Anterior cingulate cortex (tissue), 58 donors: ENCODE measurements at places on chromosomes 7 and 10.

DNA sequence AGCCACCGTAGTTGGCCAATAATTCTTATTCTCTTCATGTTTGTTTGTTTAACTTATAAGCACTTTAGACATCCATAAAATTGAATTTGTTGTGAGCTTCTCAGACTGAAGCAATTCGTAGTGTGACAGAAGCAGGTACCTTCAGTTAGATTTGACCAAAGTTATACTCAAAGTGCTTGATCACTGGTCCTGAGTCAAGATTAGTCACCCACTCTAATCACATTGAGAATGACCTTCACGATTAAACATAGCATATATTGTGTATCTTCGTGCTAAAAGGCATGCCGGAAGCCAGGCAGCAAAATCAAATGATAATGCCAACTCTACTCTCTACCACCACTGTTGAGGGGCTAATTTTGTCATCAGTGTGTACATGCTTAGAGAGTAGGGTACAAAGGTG, 763.7 kb upstream of the MBL2 start:
- DNase-seq = no peak

DNA sequence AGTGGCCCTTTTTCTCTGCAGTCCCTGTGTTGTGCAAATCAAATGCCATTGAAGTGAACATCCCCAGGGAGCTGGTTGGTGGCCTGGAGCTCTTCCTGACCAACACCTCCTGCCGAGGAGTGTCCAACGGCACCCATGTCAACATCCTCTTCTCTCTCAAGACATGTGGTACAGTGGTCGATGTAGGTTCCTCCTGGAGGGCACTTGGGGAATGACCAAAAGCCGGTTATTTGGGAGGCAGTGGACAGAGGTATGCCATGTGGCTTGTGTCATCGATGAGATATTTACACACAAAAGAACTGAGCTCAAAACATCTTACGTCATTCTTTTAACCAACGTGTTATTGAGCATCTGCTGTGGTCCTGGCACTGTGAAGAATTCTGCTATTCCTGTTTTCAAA, 19.7 kb downstream of the OIT3 start:
- no peak for DNase-seq

GRCh38 chr7:92061154-92061553, 73.1 kb downstream of the CYP51A1 start:
- DNase-seq = no peak

DNA sequence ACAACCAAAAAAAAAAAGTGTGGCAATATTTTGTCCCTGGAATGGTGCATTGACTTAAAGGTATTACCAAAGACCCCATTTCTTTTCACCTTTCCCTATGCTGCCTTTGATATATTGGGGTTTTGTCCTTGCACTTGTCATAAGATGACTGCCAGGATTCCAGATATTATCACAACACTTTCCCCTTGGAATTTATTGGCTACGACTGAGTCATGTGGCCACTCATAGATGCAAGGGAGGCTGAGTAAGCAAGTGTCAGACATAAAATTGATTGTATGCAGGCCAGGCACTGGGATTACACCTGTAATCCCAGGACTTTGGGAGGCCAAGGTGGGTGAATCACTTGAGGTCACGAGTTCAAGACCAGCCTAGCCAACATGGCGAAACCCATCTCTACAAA, 83.6 kb downstream of the PPP1R3C start:
- no peak for DNase-seq

GRCh38 chr7:15335390-15335789, 226.4 kb downstream of the AGMO start:
- no peak for DNase-seq
